ENCODE measurements at places on chromosomes 16 and 17.

- peak; percentile 23 for DNase-seq
These were observed 270.7 kb downstream of the NTN1 start for GRCh38 chr17:9291912-9292560.

DNA sequence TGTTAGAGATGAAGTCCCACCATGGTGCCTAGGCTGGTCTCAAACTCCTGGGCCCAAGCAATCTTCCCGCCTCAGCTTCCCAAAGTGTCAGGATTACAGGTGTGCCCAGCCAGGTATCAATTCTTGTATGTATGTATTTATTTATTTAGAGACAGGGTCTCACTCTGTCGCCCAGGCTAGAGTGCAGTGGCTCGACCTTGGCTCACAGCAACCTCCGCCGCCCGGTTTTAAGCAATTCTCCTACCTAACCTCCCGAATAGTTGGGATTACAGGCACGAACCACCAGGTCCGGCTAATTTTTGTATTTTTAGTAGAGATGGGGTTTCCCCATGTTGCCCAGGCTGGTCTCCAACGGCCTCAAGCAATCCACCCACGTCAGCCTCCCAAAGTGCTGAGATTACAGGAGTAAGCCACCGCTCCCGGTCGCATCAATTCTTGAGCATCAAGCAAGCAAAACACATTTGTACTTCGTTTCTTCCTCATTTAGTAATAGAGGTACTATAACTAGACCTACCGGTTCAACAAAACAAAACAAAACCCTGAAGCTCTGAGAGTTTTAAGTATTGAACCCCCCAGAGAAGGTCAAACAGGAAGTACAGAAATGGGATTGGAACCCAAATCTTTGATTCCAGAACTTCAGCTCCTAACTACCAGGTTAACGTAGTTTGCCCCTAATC is 1.0 kb upstream of the ZNF500 start:
- no peak for DNase-seq

DNA sequence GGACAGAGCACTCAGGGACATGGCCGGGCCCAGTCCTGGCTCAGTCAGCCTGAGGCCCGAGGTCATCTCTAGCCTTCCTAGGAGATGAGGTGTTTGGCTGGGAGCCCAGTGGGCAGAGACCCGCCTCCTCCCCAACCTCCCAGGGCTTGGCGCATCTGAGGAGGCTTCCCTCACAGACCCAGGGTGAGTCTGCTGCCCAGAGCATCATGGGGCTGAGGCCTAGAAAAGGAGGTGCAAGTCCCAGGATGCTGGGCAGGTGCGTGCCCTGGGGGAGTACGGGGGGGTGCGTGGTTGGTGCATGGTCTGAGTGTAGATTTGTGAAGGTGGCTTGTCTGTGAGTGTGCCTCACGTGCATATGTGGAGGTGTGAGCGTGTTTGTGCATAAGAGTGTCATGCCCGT is 4.7 kb downstream of the PDE6G start:
- DNase-seq: no peak

GRCh38 chr17:16917671-16918394 is 54.1 kb downstream of the TNFRSF13B start:
- no peak for DNase-seq

- DNase-seq: no peak
These were observed 16.0 kb downstream of the RSL1D1 start for GRCh38 chr16:11835309-11835708.

DNA sequence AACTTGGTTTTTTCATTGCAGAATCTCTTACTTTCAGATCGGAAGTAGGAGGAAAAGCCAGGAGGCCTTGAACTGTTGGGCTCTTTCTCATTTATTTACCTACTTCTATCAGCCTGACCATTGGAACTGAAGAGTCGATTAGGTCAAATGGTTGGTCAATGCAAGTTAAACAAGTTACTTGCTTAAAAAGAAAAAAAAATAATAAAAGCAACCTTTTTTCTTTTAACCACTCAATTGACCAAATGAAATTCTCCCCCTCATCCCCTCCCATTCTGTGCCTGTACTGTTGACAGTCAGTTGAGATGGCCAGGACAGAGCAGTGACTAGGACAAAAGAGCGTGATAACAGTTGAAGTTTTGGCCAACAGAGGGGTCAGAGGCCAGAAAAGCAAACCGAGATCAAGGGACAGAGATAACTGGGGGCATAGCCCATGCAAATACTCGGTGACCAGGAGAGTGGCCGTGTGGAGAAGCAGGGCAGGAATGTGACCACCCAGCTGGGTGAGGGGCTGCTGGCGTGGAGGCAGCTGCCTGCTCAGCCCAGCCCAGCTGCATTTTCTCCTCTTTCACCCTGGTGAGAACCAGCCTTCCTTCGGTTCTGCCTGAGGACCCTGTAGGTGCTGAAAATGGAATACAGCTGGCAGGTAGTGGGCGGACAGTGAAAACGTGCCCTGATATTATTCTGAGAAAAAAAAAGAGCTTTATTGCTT is 72.2 kb downstream of the HS3ST3B1 start:
- no peak for DNase-seq
